IMR-90 (cell line): ENCODE measurements at places on chromosomes 7 and 10.

DNA sequence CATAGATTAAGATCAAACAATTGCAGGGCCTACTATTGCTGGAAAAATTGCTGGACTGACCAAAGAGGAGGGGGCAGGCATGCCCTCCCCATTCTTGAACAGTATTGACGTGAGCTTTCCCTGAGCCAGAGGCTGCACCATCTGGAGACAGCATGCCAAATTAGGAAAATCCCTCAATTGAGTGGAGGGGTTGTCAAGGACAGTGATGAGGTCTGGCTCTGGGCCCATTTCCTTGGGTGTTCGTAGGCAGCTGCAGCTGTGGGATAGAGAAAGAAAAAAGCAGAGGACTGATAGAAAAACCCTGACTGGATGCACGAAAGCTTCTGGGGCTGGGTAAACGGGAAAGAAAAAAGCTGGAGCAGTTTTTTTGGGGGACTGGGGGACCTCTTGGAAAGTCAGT lies 22.8 kb upstream of the ORC5 start:
- peak; percentile 59 for DNase-seq

GRCh38 chr10:44882166-44882720 lies 28.9 kb upstream of the TMEM72 start:
- DNase-seq = no peak

DNA sequence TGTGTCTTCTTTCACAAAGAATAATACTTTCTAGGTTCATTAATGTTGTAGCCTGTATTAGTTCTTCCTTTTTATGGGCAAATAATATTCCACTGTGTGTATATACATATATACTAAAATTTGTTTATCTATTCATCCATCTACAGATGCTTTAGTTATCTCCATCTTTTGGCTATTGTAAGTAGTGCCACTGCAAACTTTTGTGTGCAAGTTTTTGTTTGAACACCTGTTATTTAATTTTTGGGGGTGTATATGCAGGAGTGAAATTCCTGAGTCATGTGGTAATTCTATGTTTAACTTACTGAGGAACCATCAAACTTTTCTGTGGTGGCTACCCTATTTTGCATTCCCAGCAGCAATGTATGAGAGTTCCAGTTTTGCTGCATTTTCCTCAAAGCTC lies 37.7 kb upstream of the AGR3 start:
- DNase-seq = no peak

DNA sequence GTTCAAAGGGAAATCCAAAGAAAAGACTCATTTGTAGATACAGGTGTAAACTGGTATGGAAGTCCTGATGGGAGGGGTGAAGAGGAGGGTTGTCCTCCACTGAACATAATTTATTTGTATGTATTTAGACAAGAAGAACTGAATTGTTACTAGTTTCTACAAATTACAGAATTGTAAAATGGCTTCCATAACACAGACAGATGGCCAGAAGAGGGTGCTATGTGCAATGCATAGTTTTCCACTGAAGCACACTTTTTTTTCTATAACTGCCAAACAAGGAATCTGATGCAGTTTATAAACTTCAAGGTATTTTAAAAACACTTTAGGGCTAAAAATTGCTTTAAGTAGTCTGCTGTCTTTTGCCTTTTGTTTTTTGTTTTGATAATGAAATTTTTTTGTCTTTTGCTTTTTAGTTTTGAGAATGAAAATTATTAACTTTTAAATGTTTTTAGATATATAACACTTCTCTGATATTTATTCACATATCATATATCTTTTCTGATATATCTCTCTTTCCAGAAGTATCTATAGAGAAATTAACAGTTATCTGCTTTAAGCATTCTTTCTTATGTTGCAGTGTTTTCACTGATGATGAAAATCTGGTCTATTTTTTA lies 58.5 kb downstream of the PHYHIPL start:
- peak; percentile 58 for DNase-seq

DNA sequence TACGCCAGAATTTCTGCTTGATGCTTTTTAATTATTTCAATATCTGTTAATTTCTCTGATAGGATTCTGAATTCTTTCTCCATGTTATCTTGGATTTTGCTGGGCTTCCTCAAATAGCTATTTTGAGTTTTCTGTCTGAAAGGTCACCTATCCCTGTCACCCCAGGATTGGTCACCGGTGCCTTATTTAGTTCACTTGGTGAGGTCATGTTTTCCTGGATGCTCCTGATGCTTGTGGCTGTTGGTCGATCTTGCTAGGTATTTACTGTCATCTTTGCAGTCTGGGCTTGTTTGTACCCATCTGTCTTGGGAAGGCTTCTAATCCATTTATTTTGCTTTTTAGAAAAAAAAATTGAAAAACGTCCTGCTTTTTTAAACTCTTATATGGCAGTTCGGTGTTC lies 11.2 kb upstream of the PRKAR1B start:
- no peak for DNase-seq

DNA sequence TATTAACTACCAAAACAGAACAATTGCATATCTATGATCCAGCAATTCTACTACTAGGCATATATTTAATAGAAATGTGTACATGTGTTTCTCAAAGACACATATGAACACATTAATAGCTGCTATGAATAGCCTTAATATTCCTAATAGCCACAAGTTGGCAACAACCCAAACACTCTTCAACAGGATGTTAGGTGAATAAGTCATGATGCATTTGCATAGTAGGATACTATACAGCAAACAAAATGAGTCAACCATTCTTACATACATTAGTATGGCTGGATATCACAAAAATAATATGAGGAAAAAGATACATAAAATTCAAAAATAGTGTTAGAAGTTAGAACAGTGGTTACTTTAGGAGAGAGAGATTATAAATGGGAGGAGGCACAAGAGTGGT lies 26.8 kb upstream of the ZNF746 start:
- no peak for DNase-seq

DNA sequence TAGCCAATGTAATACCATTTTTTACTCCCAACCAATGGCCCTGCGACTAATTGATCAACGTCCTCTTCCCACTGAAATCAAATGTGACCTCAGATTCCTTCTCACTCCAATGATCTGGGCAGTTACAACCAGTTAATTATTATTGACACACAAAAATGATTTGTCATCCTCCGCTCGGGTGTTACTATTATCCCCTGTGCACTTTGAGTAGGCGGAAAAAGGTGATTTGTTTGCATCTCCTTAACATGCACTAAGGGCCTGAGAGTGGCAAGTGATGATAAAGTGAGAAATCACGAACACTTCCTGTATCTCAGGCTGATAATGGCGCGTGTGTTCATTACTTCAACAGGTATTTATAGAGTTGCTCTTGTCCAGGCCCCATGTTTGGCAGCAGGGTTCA lies 40.9 kb upstream of the PNLIP start:
- DNase-seq = no peak

GRCh38 chr7:2845034-2845592 lies 1.0 kb upstream of the GNA12 start:
- DNase-seq = no peak

- no peak for DNase-seq
Measured at GRCh38 chr10:13567030-13567429, 19.7 kb upstream of the PRPF18 start.

DNA sequence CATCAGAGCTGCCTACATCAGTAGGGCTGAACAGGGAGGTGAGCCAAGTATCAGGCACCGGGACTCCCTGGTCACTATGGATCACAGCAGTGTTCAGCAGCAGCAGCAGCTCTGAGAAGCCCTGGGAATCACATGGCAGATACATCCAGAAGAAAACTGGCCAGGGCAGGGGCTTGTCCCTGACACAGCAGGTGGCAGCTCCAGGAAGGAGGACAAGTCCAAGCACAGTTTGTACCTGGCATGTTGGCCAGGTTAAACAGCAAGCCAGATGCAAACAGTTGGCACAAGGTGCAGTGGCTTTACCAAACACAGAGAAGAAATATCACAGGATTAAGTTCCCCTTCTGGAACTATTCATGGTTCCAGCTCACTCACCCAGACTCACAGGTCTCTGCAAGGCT lies 139.4 kb downstream of the KCNMA1 start:
- no peak for DNase-seq

GRCh38 chr10:22648547-22648961 lies 65.8 kb downstream of the PIP4K2A start:
- DNase-seq = peak; percentile 46

DNA sequence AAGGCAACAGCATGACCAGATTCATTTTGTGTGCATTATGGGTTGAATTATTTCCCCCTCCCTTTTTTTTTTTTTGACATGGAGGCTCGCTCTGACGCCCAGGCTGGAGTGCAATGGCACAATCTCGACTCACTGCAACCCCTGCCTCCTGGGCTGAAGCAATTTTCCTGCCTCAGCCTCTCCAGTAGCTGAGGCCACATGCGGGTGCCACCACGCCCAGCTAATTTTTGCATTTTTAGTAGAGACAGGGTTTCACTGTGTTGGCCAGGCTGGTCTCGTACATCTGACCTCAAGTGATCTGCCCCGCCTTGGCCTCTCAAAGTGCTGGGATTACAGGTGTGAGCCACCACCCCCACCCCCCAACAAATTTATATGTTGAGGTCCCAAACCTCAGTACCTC lies 42.0 kb downstream of the ZNF783 start:
- DNase-seq = no peak

- DNase-seq = no peak
Measured at GRCh38 chr10:129863201-129863663, 100.8 kb downstream of the EBF3 start.

DNA sequence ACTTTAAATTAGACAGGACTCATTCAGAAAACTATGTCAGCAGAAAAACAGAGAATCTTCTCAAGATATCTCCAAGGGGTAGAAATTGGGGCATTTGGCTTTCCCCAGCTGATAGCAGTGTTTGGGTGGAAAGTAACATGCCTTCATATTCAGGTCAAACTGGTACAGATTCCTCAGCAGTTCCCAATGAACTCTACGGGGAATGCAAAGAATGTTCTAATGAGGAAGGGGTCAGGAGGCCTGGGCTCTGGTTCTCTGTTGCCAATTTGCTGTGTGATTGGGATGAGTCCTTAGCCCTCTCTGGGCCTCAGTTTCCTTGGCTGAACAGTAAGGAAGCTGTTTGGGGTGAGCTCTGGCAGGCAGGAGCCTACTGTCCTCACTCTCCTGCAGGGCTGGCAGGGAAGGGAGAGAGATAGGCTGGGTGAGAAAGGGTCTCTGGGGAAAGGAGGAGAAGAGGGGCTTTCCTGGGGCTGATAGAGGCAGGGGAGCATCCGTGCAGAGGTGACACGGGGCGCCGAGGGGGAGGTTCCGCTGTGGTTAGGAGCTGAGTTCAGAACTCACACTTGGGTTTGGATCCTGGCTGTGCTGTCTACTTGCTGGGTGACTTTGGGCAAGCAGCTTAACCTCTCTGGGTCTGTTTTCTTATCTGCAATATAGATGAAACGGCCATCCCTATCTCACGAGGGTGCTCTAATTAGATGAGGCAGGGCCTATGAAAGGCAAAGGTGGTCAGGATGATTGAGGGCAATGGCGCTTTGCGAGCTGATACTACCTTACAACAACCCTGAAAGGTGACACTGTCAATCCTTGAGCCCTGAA lies 45.1 kb downstream of the SPOCK2 start:
- DNase-seq = no peak
